Colonic mucosa (tissue), 4 donors: ENCODE measurements at places on chromosomes 2 and 18. TPM values are rescaled to one million over a fixed set of nuclear protein-coding genes. Genes with fewer than 3 reads are reported as not detected.

WDR12 gene
- 42.0 TPM for total RNA-seq

- no peaks in the 10 kb centered on the region for H3K36me3 ChIP-seq
- no peaks in the 10 kb centered on the region for H3K27me3 ChIP-seq
- no peak overlapping the region for H3K27ac ChIP-seq
- peak; percentile 13 for DNase-seq
Measured at GRCh38 chr2:98027538-98027937, 31.8 kb upstream of the TMEM131 start.

- H3K27ac ChIP-seq, result no peak overlapping the region
- DNase-seq, result no peak
- H3K36me3 ChIP-seq, result no peaks in the 10 kb centered on the region
- H3K4me3 ChIP-seq, result no peak overlapping the region
- H3K4me1 ChIP-seq, result no peaks in the 10 kb centered on the region
Measured at GRCh38 chr2:56654936-56655335, 471.1 kb downstream of the CCDC85A start.

PSTPIP2 gene
- total RNA-seq, result 3.8 TPM

- H3K4me1 ChIP-seq, result no peaks in the 10 kb centered on the region
- H3K36me3 ChIP-seq, result no peaks in the 10 kb centered on the region
- H3K27me3 ChIP-seq, result no peaks in the 10 kb centered on the region
- no peak overlapping the region for H3K4me3 ChIP-seq
- no peak for DNase-seq
Measured at GRCh38 chr2:10575609-10576280, 114.0 kb downstream of the NOL10 start.

GRCh38 chr18:50622865-50623393 is 63.0 kb downstream of the MAPK4 start:
- no peaks in the 10 kb centered on the region for H3K27me3 ChIP-seq

GRCh38 chr2:71777946-71778345 is 324.6 kb downstream of the DYSF start:
- no peaks in the 10 kb centered on the region for H3K27me3 ChIP-seq
- H3K36me3 ChIP-seq, result no peaks in the 10 kb centered on the region
- no peaks in the 10 kb centered on the region for H3K4me1 ChIP-seq

- no peaks in the 10 kb centered on the region for H3K36me3 ChIP-seq
- H3K4me3 ChIP-seq, result no peak overlapping the region
- H3K27ac ChIP-seq, result no peak overlapping the region
- no peak for DNase-seq
Measured at GRCh38 chr18:9867071-9867594, 18.6 kb upstream of the TXNDC2 start.

DNA sequence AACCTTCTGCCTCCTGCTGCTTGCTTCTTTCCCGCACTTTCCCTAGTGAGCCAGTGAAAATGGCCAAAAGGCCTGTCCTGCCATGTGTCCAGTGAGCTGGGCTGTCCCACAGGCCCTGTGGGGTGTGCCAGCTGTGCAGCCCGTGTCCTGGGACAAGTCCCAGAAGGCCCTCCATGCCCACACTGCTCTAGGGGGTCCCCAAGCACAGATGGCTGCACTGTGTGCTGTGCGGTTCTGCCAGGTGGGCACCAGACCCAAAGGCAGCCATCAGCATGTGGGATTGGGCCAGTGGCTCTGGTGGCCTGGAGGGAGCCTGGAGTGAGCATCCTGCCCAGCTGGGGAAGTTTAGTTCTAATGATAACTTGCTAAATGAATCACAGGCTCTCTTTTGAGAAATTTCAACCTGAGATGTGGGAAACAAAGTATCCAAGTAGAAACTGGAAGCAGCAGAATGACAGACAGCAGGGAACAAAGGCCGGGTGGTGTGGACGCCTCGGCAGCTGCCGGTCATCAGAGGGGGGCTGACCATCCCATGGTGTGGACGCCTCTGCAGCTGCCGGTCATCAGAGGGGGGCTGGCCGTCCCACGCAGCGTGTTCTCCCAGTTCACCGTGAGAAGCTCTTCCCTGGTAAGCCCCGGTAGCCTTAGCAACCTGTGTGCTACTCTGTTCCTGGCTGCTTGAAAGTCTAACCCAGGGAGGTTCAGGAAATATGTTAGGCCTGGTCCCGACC is 9.9 kb upstream of the CNDP2 start:
- no peak for DNase-seq
- H3K27ac ChIP-seq, result no peak overlapping the region
- no peak overlapping the region for H3K4me3 ChIP-seq

- DNase-seq, result no peak
- H3K4me1 ChIP-seq, result no peaks in the 10 kb centered on the region
- no peaks in the 10 kb centered on the region for H3K36me3 ChIP-seq
- no peak overlapping the region for H3K4me3 ChIP-seq
- no peak overlapping the region for H3K27ac ChIP-seq
Measured at GRCh38 chr18:55407774-55408535, 180.0 kb downstream of the TCF4 start.

DNA sequence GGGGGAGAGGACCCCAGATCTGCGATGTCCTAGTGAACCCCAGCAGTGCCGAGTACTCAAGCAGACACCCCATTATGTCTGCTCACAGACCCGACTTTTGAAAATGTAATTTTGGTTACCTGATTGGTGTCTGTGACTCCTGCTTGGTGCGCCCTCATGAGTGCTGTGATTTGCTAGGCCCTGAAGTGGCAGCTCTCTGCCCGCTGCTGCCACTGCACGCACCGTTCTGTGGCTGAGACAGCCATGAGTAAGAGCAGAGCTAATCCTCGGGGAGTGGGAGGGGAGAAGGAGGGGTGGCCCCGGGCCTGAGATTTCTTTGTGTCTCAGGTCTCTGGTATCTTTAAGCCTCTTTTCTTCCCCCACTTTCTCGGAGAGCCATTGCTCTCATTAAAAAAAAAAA is 18.2 kb downstream of the FHOD3 start:
- no peaks in the 10 kb centered on the region for H3K36me3 ChIP-seq
- no peaks in the 10 kb centered on the region for H3K4me1 ChIP-seq
- H3K27me3 ChIP-seq, result no peaks in the 10 kb centered on the region
- no peak for DNase-seq

DNA sequence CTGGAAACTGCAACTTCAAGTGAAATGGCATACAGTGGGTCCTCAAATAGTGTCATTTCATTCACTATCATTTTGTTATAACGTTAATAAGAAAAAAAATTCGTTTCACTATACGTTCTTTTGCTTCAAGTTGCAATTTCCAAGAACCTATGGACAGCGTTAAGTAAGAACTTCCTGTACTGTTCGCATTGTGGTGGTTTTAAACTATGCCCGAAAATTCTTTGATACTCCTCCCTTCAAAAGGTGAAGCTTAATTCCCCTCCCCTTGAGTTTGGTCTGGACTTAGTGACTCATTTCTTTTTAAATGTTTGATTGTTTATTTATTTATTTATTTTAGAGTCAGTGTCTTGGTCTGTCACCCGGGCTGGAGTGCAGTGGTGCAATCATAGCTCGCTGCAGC is 20.7 kb downstream of the GNLY start:
- no peaks in the 10 kb centered on the region for H3K4me1 ChIP-seq
- H3K27me3 ChIP-seq, result no peaks in the 10 kb centered on the region
- no peak for DNase-seq
- H3K36me3 ChIP-seq, result no peaks in the 10 kb centered on the region
- no peak overlapping the region for H3K4me3 ChIP-seq
- no peak overlapping the region for H3K27ac ChIP-seq

DNA sequence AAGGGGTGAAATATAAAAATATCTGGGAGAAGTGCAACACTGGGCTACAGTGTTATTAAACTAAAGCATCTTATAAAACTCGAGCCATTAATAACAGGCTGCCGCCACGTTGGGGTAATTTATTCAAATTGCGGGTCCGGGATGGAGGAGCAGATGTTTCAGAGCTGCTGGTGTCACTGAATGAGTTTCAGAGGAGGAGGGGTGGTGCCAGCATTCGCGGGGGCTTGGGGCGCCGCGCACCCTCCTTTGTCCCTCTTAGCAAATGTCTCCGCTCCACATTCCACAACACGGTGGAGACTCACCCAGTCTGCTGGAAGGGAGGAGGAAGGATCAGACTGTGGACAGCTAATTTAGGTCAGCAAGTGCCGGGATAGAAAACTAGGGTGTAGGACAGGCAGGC is 260.5 kb downstream of the CELF4 start:
- no peak overlapping the region for H3K27ac ChIP-seq
- H3K4me3 ChIP-seq, result no peak overlapping the region
- DNase-seq, result no peak

- peaks cover 14% of the 10 kb centered on the region for H3K27me3 ChIP-seq
- no peaks in the 10 kb centered on the region for H3K36me3 ChIP-seq
- no peaks in the 10 kb centered on the region for H3K4me1 ChIP-seq
- H3K27ac ChIP-seq, result peak overlapping the region; percentile 87
- DNase-seq, result peak; percentile 87
- H3K4me3 ChIP-seq, result peak overlapping the region; percentile 55
Measured at GRCh38 chr2:66432801-66433694, 1.9 kb upstream of the MEIS1 start.

GRCh38 chr2:127137225-127137624 is 30.3 kb upstream of the BIN1 start:
- no peak for DNase-seq
- no peak overlapping the region for H3K4me3 ChIP-seq
- no peaks in the 10 kb centered on the region for H3K27me3 ChIP-seq
- H3K4me1 ChIP-seq, result no peaks in the 10 kb centered on the region
- H3K36me3 ChIP-seq, result no peaks in the 10 kb centered on the region

DNA sequence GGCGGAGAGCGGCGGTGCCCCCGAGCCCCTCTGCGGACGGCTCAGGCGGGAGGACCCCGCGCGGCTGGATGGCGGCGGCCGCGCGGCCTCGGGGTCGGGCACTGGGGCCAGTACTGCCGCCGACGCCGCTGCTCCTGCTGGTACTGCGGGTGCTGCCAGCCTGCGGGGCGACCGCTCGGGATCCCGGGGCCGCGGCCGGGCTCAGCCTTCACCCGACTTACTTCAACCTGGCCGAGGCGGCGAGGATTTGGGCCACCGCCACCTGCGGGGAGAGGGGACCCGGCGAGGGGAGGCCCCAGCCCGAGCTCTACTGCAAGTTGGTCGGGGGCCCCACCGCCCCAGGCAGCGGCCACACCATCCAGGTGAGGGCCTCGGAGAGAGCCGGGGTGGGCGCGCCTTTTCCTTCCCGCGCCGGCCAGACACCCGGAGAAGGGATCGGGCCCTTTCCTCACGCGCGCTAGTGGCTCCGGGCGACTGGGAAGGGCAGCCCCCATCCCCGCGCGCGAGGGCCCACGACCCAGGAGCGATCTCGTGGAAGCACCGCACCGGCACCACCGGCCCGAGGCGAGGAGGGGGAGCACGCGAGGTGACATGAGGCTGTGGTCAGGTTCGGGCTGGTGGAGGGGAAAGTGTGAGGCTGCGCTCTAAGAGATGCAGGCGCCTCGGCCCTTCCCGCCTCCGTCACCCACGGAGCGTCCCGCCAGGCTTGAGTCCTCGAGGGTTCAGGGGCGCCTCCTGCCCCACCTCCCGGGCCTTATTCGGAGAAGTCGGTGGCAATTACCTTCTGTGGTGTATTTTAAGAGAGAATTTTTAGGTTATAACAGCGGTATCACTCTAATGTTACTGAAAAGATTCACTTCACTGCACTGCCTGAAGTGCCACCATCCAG is 607 bp downstream of the LAMA3 start:
- peaks cover 18% of the 10 kb centered on the region for H3K27me3 ChIP-seq
- H3K4me3 ChIP-seq, result peak overlapping the region; percentile 57
- H3K27ac ChIP-seq, result no peak overlapping the region

CCDC74A gene
- 4.1 TPM for total RNA-seq

DNA sequence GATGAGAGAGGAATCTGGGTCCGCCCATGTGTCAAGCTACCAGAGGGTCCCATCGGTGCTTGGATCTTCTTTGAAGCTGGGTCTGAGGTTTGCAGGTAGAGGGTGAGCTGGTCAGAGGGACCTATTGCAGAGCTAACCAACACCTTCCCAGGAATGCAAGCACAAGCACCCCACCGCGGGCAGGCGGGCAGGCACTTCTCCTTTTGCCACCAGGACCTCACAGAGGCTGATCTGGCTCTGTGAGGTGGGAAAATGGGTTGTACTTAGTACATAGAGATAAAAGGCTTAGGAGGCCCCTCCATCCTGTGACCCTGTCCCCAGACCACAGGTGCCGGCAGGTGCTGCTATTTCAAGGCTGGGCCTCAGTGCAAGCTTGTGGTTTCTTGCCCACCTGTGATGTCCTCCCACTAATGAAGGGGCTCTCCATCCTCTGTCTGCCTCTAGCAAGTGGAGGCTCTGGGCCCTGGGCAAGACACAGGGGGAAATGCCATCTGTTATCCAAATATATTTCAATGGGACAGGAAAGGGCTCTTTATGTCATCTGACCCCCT is 31.4 kb upstream of the IL37 start:
- H3K27me3 ChIP-seq, result no peaks in the 10 kb centered on the region
- H3K36me3 ChIP-seq, result no peaks in the 10 kb centered on the region
- H3K4me1 ChIP-seq, result no peaks in the 10 kb centered on the region
- no peak overlapping the region for H3K27ac ChIP-seq

OXER1 gene
- 3.9 TPM for total RNA-seq

MARCHF7 gene
- total RNA-seq, result 75.1 TPM

GRCh38 chr2:133780099-133780996 is 212.1 kb upstream of the NCKAP5 start:
- H3K4me3 ChIP-seq, result no peak overlapping the region
- no peaks in the 10 kb centered on the region for H3K4me1 ChIP-seq
- H3K36me3 ChIP-seq, result no peaks in the 10 kb centered on the region
- no peak overlapping the region for H3K27ac ChIP-seq

- H3K4me3 ChIP-seq, result no peak overlapping the region
- DNase-seq, result no peak
- no peaks in the 10 kb centered on the region for H3K4me1 ChIP-seq
- H3K27me3 ChIP-seq, result no peaks in the 10 kb centered on the region
- H3K36me3 ChIP-seq, result no peaks in the 10 kb centered on the region
Measured at GRCh38 chr2:130185896-130186295, 3.8 kb downstream of the MZT2B start.

INSIG2 gene
- 47.0 TPM for total RNA-seq

GRCh38 chr18:23994361-23994902 is 20.1 kb upstream of the TTC39C start:
- no peaks in the 10 kb centered on the region for H3K27me3 ChIP-seq
- DNase-seq, result peak; percentile 41
- H3K27ac ChIP-seq, result no peak overlapping the region
- no peaks in the 10 kb centered on the region for H3K4me1 ChIP-seq
- H3K4me3 ChIP-seq, result no peak overlapping the region

DNA sequence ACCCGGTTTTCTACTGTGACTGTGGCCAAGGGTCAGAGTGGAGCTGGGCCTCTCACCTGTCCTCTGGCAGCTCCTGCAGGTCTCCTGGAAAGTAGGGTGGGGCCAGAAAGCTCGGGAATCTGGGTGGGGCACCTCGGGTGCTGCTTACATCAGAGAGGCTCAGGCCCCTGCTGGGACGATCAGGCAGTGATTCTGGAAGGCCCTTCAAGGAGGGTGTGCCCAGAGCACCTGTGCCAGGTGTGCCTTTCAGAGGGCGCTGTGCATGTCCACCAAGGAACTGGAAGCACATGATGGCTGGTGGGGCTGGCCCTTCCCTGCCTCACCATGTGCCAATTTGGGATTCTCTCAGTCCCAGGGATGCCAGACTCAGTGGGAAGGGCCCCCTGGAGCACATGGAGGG is 44.0 kb downstream of the ATP6V1C2 start:
- H3K4me3 ChIP-seq, result no peak overlapping the region
- no peaks in the 10 kb centered on the region for H3K27me3 ChIP-seq
- H3K27ac ChIP-seq, result no peak overlapping the region
- peak; percentile 87 for DNase-seq
- no peaks in the 10 kb centered on the region for H3K36me3 ChIP-seq

ADGRF3 gene
- 0.16 TPM for total RNA-seq

HAT1 gene
- total RNA-seq, result 50.7 TPM
